ENCODE measurements at places on chromosomes 13 and 19.

DNA sequence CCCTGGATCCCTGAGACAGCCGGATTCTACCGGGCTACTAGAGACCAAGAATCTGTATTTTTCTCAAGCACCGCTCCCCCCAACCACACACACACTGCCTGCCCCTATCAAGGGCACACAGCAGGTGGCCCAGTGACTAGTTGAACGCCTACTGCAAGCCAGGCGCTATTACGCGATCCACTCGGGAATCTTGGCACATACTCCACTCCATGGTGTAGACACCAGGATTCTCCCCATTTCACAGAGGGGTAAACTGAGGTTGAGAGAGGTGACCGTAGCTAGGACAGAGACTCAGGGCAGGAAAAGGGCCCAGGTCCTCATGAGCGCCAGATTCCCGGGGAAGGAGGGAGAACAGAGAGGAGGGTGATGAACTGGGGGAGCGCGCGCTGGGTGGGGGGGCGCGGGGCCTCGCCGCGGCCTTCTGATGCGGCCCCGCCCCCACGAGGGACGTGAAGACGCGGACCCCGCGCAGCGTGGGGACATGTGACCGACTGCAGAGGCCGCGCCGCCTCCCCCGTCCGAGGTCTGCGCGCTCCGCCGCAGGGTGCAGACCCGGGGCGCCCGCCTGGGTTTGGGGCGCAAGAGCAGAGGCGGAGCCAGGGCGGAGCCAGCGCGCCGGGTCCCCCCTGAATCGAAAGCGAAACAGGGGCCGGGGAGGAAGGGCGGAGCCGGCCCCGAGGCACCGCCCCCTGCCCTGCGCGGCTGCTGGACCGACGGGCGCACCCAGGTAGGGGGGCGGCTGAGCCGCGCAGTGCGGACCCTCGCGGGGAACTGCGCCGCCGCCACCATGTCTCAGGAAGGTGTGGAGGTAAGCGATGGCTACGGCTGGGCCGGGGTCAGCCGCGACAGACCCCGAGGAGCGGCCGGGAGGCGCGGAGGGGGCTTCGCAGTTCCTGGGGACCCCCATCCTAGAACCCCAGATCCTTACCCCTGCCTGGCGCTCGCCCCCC lies at the start of gene SHFL:
TSS of gene SHFL (plus strand) at position 677 of the 950 bp plus-strand sequence. CDS start at position 788, 111 bp downstream.
- DNase-seq: peak; percentile 82

- DNase-seq: no peak
Measured at GRCh38 chr13:35496761-35497386, 20.4 kb upstream of the MAB21L1 start.

GRCh38 chr13:109595471-109595870 lies 190.9 kb downstream of the IRS2 start:
- no peak for DNase-seq

DNA sequence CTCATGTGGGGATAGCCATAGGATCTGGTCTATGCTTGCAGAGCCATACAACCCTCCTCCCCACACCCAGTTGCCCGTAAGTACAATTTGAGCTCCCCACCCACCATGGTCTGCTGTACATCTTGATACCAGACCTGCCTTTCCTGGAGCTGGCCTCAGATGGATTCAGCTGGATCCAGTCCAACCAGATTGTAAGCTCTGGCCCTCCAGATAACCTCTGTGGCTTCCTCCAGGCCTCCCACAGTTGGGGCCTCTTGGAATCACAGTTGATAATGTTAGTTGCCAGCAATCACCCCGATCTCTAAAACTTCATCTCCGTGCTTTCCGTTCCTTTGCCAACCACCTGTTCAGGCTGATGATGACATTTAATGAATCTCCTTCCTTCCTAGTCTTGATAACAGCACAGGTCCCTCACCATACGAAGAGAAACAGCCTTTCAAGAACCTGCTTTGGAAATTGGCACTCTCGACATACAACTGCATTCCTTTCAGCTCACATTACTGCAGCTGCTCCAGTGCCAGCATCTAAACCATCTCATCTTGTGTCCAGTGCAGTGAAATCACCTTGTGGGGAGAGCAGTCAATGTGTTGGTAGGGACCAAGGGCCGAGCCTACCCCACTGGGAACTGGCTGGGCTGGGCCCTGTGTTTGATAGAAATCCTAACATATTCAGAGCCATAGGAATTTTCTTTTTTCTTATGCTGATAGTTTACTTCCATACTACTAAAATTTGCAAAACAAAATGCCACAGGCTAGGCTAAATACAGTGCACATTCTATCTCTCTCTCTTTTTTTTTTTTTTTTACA lies 15.1 kb upstream of the FOXO1 start:
- DNase-seq: no peak

- DNase-seq: no peak
Measured at GRCh38 chr13:45544520-45544919, 71.0 kb downstream of the ERICH6B start.

DNA sequence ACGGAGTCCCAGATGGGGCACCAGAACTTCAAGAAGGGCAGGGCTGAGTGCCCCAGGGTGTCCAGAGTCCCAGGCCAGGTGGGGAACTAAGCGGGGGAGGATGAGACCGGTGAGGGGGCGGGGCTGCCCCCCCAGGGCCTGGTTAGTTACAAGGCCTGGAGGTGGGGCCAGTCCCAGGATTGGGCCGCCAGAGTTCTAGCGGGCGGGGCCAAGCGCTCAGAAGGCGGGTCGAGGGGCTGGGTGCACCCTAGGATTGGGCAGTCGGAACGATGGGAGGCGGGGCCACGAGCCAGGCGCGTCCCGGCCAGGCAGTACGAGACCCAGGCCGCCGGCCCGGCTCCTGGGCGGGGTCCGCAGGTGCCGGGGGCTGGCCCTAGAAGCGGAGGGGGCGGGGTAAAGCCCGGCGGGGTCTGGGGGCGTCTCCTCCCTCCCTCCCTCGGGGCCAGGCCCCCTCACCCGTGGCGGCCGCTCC lies 571 bp downstream of the ZNF653 start:
- DNase-seq: peak; percentile 98

- DNase-seq: no peak
Measured at GRCh38 chr13:106036870-106037269, 498.6 kb downstream of the EFNB2 start.

DNA sequence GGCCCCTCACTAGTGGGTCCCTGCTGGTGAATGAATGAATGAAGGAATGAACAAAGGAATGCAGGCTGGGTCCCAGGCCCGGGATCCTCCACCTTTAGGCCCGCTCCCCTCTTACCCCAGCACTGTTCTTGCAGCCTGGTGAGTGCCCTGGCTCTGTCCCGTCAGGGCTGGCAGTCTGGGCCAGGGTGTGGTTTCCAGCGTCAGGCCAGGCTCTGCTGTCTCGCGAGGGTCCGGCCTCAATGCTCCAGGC lies 317 bp downstream of the LYL1 start:
- no peak for DNase-seq

GRCh38 chr13:32126278-32126677 lies 94.7 kb downstream of the FRY start:
- no peak for DNase-seq

GRCh38 chr13:106529415-106530170 lies 5.9 kb downstream of the EFNB2 start:
- no peak for DNase-seq

DNA sequence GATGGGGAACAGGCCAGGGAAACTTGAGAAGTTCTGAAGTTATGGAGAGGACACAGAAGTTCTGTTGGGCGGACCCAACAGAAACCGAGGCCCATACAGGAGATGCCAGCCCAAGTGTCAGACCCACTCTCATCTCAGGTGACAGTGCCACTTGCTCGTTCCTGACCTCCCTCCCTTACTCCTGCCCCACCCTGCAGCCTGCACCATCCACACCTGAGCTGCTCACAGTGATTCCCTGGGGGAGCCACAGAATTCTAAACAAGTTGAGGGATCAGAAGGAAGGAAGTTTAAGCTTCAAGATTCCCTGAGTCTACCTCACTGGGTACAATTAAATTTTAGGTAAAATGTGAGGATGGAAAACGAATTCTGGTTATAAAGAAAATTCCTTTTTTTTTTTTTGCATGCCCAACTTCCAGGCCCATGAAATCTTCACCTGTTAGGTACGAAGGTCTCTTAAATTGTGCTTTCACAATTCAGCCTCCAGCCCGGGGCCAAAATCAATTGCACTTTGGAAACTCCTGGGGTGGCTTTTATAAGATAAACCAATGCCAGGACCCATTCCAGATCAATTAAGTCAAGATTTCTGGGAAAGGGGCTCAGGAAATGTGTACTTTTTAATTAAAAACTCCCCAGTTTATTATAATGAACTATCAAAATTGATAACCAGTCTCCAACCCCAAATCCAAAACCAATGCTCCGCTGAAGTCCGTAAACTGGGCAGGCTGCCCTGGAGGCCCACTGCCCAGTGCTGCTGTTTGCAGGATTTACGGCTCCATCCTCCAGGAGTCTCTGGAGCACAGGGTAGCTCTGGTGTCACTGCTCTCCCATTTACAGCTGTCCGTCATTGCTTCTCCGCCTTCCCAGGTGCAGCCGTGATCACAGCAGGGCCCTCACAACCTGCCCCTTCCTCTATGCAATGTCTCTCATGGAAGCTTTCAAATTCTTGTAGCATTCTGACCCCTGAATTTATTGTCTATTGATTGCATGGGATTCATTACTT lies 643.5 kb downstream of the UQCRFS1 start:
- DNase-seq: no peak

DNA sequence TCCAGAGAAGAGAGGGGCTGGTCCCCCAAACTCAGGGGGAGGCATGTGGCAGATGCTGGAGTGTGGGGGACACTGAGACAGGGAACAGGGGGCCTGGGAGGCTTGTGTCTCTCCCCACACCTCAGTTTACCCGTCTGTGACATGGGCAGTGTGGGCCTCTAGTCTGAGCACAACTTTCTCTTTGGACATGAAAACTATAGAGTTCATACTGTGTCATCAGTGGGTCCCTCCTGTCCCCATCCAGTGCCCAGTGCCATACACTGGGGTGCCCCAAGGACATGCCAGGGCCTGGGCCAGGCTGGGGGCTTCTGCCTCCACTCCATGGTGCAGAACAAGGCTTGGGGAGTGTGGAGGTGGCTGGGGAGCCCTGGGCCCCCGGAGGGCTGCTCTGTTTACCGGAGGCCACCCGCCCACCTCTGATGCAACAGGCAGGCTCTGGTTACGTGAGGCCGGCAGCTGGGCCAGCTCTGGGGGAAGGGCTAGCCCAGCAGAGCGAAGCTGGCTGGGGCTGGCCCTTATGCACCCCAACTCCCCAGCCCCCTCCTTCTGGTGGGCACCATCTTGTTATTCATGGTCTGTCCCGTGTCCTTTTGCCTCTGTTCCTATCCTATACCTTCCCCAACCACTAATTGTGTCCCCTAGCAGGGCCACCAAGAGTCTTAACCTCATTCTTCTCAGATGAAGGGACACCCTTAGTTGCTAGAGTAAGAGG lies 1.9 kb upstream of the MEF2B start:
- no peak for DNase-seq

DNA sequence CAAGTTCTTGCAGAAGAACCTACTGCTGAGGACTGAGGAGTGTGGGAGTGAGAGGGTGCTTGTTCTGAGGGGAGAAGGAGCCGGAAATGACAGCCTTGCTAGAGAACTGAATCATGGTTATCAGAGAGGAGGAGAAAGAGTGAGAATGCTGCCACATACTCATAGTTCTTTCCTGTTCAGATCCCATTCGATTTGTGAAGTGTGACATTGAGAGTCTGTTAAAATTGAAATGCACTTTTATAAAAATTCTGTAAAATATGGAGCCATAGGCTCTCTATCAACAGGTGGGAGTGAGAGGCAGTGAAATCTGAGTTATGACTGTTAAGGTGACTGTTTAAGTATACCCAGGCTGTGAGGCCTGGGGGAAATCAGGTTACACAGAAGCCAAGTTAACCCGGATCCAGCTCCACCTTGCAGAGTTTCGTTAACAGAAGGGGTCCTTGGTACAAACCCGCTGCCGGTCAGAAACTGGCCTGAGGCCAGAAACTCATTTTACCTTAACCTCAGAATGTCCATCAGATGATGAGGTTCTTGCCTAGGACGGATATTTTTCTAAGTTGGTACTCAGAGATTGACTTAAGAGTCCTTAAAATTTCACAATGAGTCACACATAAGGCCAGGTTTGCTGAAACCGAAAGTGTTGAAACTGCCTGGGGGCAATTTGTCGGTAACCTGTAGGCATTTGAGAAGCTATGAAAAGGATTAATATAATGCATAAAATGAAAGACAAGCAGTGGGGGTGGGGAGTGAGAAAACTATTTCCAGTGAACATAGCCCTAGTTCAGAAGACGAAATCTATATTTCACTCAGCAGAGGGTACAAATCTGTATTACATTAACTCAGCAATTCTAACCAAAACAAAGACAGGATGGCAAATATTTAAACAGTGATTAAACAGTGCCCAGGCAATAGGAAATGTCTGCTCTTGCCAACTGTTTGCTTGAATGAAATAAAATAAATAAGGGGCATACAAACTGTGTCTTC lies 350.5 kb downstream of the KCNRG start:
- no peak for DNase-seq

GRCh38 chr13:52451135-52451804 lies 836 bp upstream of the VPS36 start:
- DNase-seq: no peak

- DNase-seq: no peak
Measured at GRCh38 chr13:22286338-22286737, 615.5 kb downstream of the FGF9 start.

Data from tibial artery (tissue), 4 donors.